NCI-H345 (cell line): ENCODE measurements at places on chromosomes 12 and 14.

GRCh38 chr12:94433744-94434143 is 25.9 kb downstream of the CEP83 start:
- no peak for DNase-seq

GRCh38 chr12:14193639-14194038 is 171.8 kb upstream of the ATF7IP start:
- peak; percentile 86 for DNase-seq

- DNase-seq, result no peak
Measured at GRCh38 chr14:92353447-92353846, 30.5 kb downstream of the SLC24A4 start.

DNA sequence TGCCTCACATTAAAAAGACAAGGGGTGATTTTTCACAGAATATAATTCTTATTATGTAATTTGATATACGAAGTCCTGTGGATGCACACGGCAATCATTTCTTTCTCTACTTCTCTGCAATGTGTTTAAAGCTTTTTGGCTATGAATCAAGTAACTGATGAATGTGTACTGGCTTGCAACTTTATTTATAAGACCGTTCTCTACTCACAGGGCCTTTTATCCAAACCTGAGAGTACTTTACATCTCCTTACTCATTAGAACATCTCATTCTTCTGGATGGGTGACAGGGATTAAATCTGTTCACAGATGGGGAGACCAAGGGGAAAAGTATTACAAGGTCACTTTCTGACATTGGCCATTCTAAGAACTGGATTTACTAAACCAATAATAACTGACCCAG is 215.8 kb upstream of the DIO2 start:
- DNase-seq, result no peak
